Caco-2 (cell line): ENCODE measurements at places on chromosomes 12 and 14. TPM values are rescaled to one million over a fixed set of nuclear protein-coding genes. Genes with fewer than 3 reads are reported as not detected.

DNA sequence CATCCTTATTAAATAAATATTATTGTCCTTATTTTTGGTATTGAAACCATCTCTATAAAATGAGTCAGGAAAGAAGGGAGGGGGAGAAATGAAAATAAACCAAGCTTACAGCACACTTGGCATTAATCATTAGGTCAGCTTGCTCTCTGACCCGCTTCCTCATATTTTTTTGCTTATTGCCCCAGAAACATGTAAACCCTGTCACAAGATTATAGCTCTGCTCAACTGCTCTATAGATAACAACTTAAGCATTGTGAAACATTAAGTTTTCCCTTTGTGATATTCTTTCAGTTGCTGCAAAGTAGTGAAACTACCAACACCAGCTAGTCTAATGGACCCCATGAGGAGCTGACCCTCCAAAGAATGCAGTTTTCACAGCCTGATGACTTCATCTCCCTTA lies 819.5 kb downstream of the SLC16A7 start:
- no peaks in the 10 kb centered on the region for H3K4me1 ChIP-seq
- DNase-seq = no peak
- no peaks in the 10 kb centered on the region for H3K27me3 ChIP-seq
- H3K36me3 ChIP-seq = no peaks in the 10 kb centered on the region

The ACRBP gene
- total RNA-seq = 0.73 and 1.3 TPM in 2 replicates

The GPX2 gene
- total RNA-seq = 39.3 and 48.1 TPM in 2 replicates

The SMCO2 gene
- 0.93 and 1.2 TPM in 2 replicates for total RNA-seq

GRCh38 chr12:68932128-68932960 lies 627 bp downstream of the CPM start:
- peak overlapping the region; percentile 86 for H3K4me3 ChIP-seq
- H3K27me3 ChIP-seq = no peaks in the 10 kb centered on the region
- H3K4me1 ChIP-seq = no peaks in the 10 kb centered on the region
- no peak for DNase-seq

GRCh38 chr12:20369305-20370013 lies 1.1 kb downstream of the PDE3A start:
- H3K4me1 ChIP-seq = peaks cover 9% of the 10 kb centered on the region; the same call in 1 of the 2 replicates
- peaks cover 4% of the 10 kb centered on the region for H3K27me3 ChIP-seq
- no peak overlapping the region for H3K27ac ChIP-seq
- peak; percentile 48 for DNase-seq
- H3K4me3 ChIP-seq = peak overlapping the region; percentile 39

GRCh38 chr12:127271776-127272175 lies 995.2 kb upstream of the TMEM132C start:
- H3K27me3 ChIP-seq = no peaks in the 10 kb centered on the region
- no peaks in the 10 kb centered on the region for H3K36me3 ChIP-seq
- H3K27ac ChIP-seq = no peak overlapping the region
- H3K4me3 ChIP-seq = no peak overlapping the region
- no peaks in the 10 kb centered on the region for H3K4me1 ChIP-seq

The PAH gene
- total RNA-seq = 5.1 and 5.8 TPM in 2 replicates

The SOX5 gene
- total RNA-seq = 15.4 and 16.8 TPM in 2 replicates

- peaks cover 3% of the 10 kb centered on the region for H3K36me3 ChIP-seq
- no peaks in the 10 kb centered on the region for H3K27me3 ChIP-seq
- no peak overlapping the region for H3K27ac ChIP-seq
- DNase-seq = no peak
- H3K4me1 ChIP-seq = no peaks in the 10 kb centered on the region
Measured at GRCh38 chr12:62683776-62684569, 217.3 kb downstream of the MON2 start.

GRCh38 chr12:114868995-114869834 lies 185.2 kb upstream of the TBX3 start:
- peak; percentile 32 for DNase-seq
- no peaks in the 10 kb centered on the region for H3K27me3 ChIP-seq
- 0 out of 2 replicates have a peak, but pooled peaks cover 6% of the 10 kb centered on the region for H3K4me1 ChIP-seq
- H3K36me3 ChIP-seq = no peaks in the 10 kb centered on the region
- H3K27ac ChIP-seq = no peak overlapping the region

DNA sequence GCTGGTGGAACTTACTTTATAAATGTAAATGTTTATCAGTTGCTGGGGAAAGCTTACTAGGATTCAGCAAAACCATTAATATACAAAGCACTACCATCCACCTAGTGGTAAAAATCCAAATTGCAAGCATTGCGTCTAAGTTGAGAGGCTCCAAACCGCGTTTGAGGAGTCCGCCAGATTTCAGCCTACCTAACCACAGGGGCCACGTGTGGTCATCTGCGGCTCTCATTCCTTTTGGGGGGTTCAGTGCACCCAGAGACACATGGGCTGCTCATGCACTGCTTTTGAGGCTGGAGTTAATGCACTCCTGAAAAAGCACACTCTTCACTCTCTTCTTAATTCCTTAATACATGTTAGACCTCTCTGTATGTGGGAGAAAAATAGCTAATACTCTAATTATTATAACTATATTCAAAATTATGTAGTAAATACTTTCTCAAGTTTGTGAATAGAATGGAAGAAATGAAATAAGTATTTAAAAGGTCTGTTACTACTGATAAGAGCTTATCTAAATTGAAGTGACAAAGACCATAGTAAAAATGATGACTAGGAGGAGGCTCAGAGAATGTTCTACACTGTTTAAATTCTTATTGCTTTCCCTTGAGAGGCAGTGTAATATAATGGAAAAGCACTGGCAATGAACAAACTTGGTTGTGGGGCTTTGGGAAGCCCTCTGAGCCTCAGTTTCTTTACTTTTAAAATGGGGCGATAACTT lies 41.4 kb upstream of the MANSC4 start:
- H3K36me3 ChIP-seq = no peaks in the 10 kb centered on the region
- no peaks in the 10 kb centered on the region for H3K27me3 ChIP-seq
- H3K27ac ChIP-seq = no peak overlapping the region
- H3K4me1 ChIP-seq = no peaks in the 10 kb centered on the region; the same call in none of the 2 replicates
- DNase-seq = no peak

The CFL2 gene
- total RNA-seq = 39.7 and 41.9 TPM in 2 replicates

- H3K4me1 ChIP-seq = peaks cover 22% of the 10 kb centered on the region
- no peak for DNase-seq
- no peak overlapping the region for H3K27ac ChIP-seq
- no peaks in the 10 kb centered on the region for H3K36me3 ChIP-seq
- H3K4me3 ChIP-seq = no peak overlapping the region
Measured at GRCh38 chr12:47193066-47193465, 113.3 kb upstream of the AMIGO2 start.

The TMEM132D gene
- total RNA-seq = not detected in 2 replicates

GRCh38 chr12:59646636-59647035 lies 50.8 kb downstream of the SLC16A7 start:
- no peaks in the 10 kb centered on the region for H3K27me3 ChIP-seq
- peaks cover 29% of the 10 kb centered on the region for H3K4me1 ChIP-seq
- no peak for DNase-seq
- H3K36me3 ChIP-seq = no peaks in the 10 kb centered on the region
- H3K27ac ChIP-seq = no peak overlapping the region
- no peak overlapping the region for H3K4me3 ChIP-seq

The DPY19L2 gene
- total RNA-seq = not detected in 2 replicates

- H3K27ac ChIP-seq = no peak overlapping the region
- no peak for DNase-seq
- H3K27me3 ChIP-seq = no peaks in the 10 kb centered on the region
- peaks cover 8% of the 10 kb centered on the region; the same call in 1 of the 2 replicates for H3K4me1 ChIP-seq
- no peak overlapping the region for H3K4me3 ChIP-seq
Measured at GRCh38 chr14:60736494-60736893, 1.9 kb downstream of the MNAT1 start.

GRCh38 chr12:11734580-11735180 lies 85.2 kb downstream of the ETV6 start:
- no peak overlapping the region for H3K27ac ChIP-seq
- no peaks in the 10 kb centered on the region for H3K36me3 ChIP-seq
- H3K27me3 ChIP-seq = no peaks in the 10 kb centered on the region
- H3K4me1 ChIP-seq = peaks cover 10% of the 10 kb centered on the region
- no peak overlapping the region for H3K4me3 ChIP-seq

The MYRFL gene
- 0.16 and 0.44 TPM in 2 replicates for total RNA-seq

- H3K4me1 ChIP-seq = peaks cover 14% of the 10 kb centered on the region
- H3K27me3 ChIP-seq = no peaks in the 10 kb centered on the region
- no peak overlapping the region for H3K4me3 ChIP-seq
- H3K36me3 ChIP-seq = no peaks in the 10 kb centered on the region
- DNase-seq = no peak
- H3K27ac ChIP-seq = no peak overlapping the region
Measured at GRCh38 chr12:71170456-71170855, 12.7 kb upstream of the TSPAN8 start.

- peaks cover 61% of the 10 kb centered on the region for H3K4me1 ChIP-seq
- H3K27ac ChIP-seq = peak overlapping the region; percentile 97
- peak; percentile 75 for DNase-seq
Measured at GRCh38 chr12:124680863-124681778, 113.7 kb upstream of the NCOR2 start.

The CLEC4C gene
- total RNA-seq = not detected in 2 replicates

DNA sequence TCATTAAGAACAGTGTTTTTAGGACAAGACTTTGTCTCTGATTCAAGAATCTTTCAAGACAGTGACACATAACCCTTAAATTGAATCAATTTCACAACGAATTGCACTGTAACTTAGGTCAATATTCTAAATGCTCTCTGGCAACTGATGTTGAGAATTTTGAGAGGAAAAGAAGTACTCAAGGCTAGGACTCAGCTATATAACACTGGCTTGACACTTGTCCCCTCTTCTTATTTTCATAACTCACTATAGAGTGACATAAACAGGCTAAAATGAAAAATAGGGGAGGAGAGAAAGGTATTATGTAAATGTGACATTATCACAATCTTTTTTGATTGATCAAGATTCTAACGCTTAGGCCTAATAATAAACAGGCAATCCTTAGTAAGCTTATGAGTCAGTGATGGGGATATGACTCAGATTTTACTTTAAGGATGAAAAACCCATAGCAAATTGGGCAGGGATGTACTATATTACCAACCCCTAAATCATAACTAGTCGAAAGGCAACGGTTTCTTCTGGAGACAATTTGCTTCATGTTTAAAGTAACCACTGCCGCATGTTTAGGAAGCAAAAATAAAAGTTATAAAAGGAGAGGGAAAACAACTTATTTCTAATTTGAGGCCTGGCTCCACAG lies 10.9 kb downstream of the BTG1 start:
- H3K36me3 ChIP-seq = no peaks in the 10 kb centered on the region
- peaks cover 23% of the 10 kb centered on the region for H3K4me1 ChIP-seq
- DNase-seq = no peak
- no peaks in the 10 kb centered on the region for H3K27me3 ChIP-seq
- H3K4me3 ChIP-seq = no peak overlapping the region

GRCh38 chr14:64768401-64769095 lies 64.3 kb downstream of the PLEKHG3 start:
- no peaks in the 10 kb centered on the region for H3K36me3 ChIP-seq
- H3K27ac ChIP-seq = no peak overlapping the region
- no peak overlapping the region for H3K4me3 ChIP-seq
- peaks cover 9% of the 10 kb centered on the region for H3K4me1 ChIP-seq
- no peak for DNase-seq

GRCh38 chr12:46401662-46402061 lies 29.1 kb upstream of the SLC38A2 start:
- DNase-seq = no peak
- no peaks in the 10 kb centered on the region for H3K27me3 ChIP-seq
- H3K36me3 ChIP-seq = no peaks in the 10 kb centered on the region
- H3K4me1 ChIP-seq = no peaks in the 10 kb centered on the region

- H3K4me3 ChIP-seq = no peak overlapping the region
- DNase-seq = no peak
- no peaks in the 10 kb centered on the region for H3K36me3 ChIP-seq
- no peak overlapping the region for H3K27ac ChIP-seq
- H3K27me3 ChIP-seq = no peaks in the 10 kb centered on the region
- H3K4me1 ChIP-seq = no peaks in the 10 kb centered on the region
Measured at GRCh38 chr12:13875744-13876143, 105.7 kb downstream of the GRIN2B start.

DNA sequence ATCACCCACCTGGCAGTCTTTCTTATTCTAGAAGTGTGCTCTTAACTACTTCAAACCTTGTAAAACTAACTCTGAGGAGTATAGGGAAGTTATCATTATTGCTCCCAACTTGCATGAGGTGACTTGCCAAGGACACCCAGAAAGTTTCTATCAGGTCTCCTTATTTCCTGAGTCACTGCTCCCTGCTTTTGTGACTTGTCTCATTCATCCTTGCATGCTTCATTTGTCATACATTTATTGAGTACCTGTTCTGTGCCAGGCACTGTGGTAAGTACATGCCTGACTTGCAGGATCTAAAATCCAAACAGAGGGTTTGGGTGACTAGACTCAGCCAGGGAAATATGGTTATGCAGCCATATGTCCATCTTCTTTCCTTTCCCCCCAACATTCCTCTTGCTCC lies 25.5 kb downstream of the CFAP251 start:
- no peaks in the 10 kb centered on the region for H3K27me3 ChIP-seq
- no peaks in the 10 kb centered on the region for H3K36me3 ChIP-seq
- no peak overlapping the region for H3K4me3 ChIP-seq
- no peak overlapping the region for H3K27ac ChIP-seq

GRCh38 chr12:3123729-3124128 lies 46.5 kb downstream of the TSPAN9 start:
- H3K27me3 ChIP-seq = no peaks in the 10 kb centered on the region
- no peak for DNase-seq
- H3K27ac ChIP-seq = no peak overlapping the region
- H3K4me3 ChIP-seq = no peak overlapping the region

- H3K4me1 ChIP-seq = peaks cover 20% of the 10 kb centered on the region
- peak overlapping the region; percentile 76 for H3K4me3 ChIP-seq
- peaks cover 4% of the 10 kb centered on the region; the same call in 1 of the 2 replicates for H3K36me3 ChIP-seq
Measured at GRCh38 chr12:57086493-57087009, 2.4 kb upstream of the NAB2 start.

GRCh38 chr12:68491204-68491960 lies 119.3 kb upstream of the RAP1B start:
- H3K36me3 ChIP-seq = no peaks in the 10 kb centered on the region
- H3K27me3 ChIP-seq = no peaks in the 10 kb centered on the region
- H3K4me3 ChIP-seq = no peak overlapping the region
- no peak overlapping the region for H3K27ac ChIP-seq
- DNase-seq = no peak

GRCh38 chr12:91562476-91562875 lies 379.9 kb upstream of the DCN start:
- H3K4me1 ChIP-seq = no peaks in the 10 kb centered on the region
- H3K27me3 ChIP-seq = no peaks in the 10 kb centered on the region
- no peaks in the 10 kb centered on the region for H3K36me3 ChIP-seq
- H3K27ac ChIP-seq = no peak overlapping the region
- no peak for DNase-seq
